H9 (cell line): ENCODE measurements at places on chromosomes 5 and 9. TPM values are rescaled to one million over a fixed set of nuclear protein-coding genes. Genes with fewer than 3 reads are reported as not detected.

GRCh38 chr5:179827680-179828079 is 7.0 kb downstream of the SQSTM1 start:
- no peak overlapping the region for H3K4me3 ChIP-seq
- no peaks in the 10 kb centered on the region for H3K27me3 ChIP-seq
- H3K27ac ChIP-seq = no peak overlapping the region
- peaks cover 9% of the 10 kb centered on the region; the same call in 1 of the 2 replicates for H3K4me1 ChIP-seq
- no peak for DNase-seq
- peaks cover 96% of the 10 kb centered on the region for H3K36me3 ChIP-seq

- H3K27me3 ChIP-seq = no peaks in the 10 kb centered on the region; the same call in 1 of the 2 replicates
- no peak overlapping the region for H3K27ac ChIP-seq
- 0 out of 3 replicates have a peak, but pooled peaks cover 2% of the 10 kb centered on the region for H3K36me3 ChIP-seq
- no peak for DNase-seq
- no peaks in the 10 kb centered on the region; the same call in 1 of the 2 replicates for H3K4me1 ChIP-seq
- no peak overlapping the region for H3K4me3 ChIP-seq
These were observed 31.4 kb upstream of the SPTLC1 start for GRCh38 chr9:92146610-92147009.

DNA sequence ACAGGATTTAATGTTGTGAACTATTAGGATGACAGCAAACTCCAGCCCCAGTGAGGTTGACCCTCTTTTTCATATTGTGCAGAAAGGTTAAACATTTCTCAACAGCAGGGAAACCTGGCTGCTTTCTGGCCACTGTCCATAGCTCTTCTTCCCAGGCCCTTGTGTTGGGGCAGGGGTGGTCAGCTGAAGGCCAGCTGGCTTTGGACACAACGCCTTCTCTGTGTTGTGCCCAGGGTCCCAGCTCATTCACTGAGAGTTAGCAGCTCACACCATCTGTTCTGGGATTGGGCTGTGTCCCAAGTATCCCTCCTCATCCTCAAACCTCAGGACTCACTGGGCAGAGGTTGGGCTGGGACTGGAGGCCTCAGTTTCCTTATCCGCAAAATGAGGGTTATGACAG is 1.3 kb downstream of the FGD3 start:
- no peaks in the 10 kb centered on the region for H3K27me3 ChIP-seq
- no peak for DNase-seq
- no peak overlapping the region for H3K27ac ChIP-seq
- H3K4me3 ChIP-seq = no peak overlapping the region; the same call in 2 of the 3 replicates
- H3K36me3 ChIP-seq = peaks cover 16% of the 10 kb centered on the region

DNA sequence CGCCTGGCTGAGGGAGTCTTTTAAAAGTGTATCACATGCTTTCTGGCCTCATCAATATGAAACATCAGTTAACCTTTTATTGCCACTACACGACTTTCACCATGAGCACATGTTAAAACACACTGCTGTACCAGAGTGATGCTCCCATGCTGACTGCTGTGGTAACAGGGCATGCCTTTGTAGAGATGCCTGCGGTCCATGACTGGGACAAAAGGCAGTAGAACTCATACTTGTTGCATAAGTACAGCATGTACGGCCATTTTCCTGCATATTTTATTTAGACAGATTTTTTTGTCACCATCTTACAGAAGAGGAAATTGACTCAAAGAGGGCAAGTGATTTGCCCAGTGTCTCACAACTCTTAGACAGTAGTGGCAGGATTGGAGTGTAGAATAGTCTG is 105.7 kb upstream of the ADAMTSL1 start:
- no peaks in the 10 kb centered on the region for H3K36me3 ChIP-seq
- no peak overlapping the region for H3K4me3 ChIP-seq
- H3K27ac ChIP-seq = no peak overlapping the region
- no peak for DNase-seq
- H3K27me3 ChIP-seq = no peaks in the 10 kb centered on the region

DNA sequence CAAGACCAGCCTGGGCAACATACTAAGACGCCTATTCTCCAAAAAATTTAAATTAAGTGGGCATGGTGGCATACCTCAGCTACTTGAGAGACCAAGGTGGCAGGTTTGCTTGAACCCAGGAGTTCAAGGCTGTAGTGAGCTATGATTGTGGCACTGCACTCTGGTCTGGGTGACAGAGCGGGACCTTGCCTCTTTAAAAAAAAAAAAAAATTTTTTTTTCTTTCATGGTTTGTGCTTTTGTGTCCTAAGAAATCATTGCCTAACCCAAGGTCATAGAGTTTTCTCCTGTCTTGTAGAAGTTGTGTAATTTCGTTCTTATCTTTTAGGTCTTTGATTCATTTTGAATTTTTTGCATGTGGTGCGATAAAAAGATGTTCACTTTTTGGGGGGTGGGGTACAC is 12.3 kb downstream of the GPBP1 start:
- H3K4me3 ChIP-seq = no peak overlapping the region
- H3K36me3 ChIP-seq = peaks cover 11% of the 10 kb centered on the region
- no peak overlapping the region for H3K27ac ChIP-seq

GRCh38 chr5:85108471-85108870 is 723.8 kb upstream of the EDIL3 start:
- H3K27me3 ChIP-seq = no peaks in the 10 kb centered on the region
- H3K36me3 ChIP-seq = no peaks in the 10 kb centered on the region
- no peak for DNase-seq

GRCh38 chr5:133244242-133244641 is 192.4 kb downstream of the HSPA4 start:
- peaks cover 2% of the 10 kb centered on the region; the same call in 1 of the 2 replicates for H3K36me3 ChIP-seq
- DNase-seq = no peak
- no peak overlapping the region for H3K4me3 ChIP-seq
- H3K4me1 ChIP-seq = no peaks in the 10 kb centered on the region
- no peak overlapping the region for H3K27ac ChIP-seq

DNA sequence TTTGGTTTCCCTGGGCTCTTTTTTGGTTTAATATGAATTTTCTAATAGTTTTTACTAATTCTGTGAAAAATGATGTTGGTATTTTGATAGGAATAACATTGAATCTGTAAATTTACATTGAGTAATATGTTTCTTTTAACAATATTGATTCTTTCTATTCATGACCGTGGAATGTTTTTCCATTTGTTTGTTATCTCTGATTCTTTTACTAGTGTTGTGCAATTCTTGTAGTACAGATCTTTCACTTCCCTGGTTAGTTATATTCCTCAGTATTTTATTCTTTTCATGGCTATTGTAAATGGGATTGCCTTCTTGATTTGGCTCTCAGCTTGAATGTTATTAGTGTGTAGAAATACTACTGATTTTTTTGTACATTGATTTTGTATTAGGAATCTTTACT is 137.9 kb downstream of the PRR16 start:
- H3K27me3 ChIP-seq = no peaks in the 10 kb centered on the region
- no peaks in the 10 kb centered on the region for H3K36me3 ChIP-seq
- no peak overlapping the region for H3K27ac ChIP-seq
- H3K4me3 ChIP-seq = no peak overlapping the region
- no peaks in the 10 kb centered on the region for H3K4me1 ChIP-seq

- peaks cover 2% of the 10 kb centered on the region; the same call in 2 of the 3 replicates for H3K36me3 ChIP-seq
- H3K27me3 ChIP-seq = no peaks in the 10 kb centered on the region
- no peak overlapping the region for H3K4me3 ChIP-seq
- peak; percentile 65 for DNase-seq
- H3K27ac ChIP-seq = no peak overlapping the region
These were observed 163.6 kb upstream of the CDH6 start for GRCh38 chr5:31029925-31030324.

SLC35A4 gene
- 92.0 and 92.3 TPM in 2 replicates for total RNA-seq

CDH9 gene
- 0.61 and 0.79 TPM in 2 replicates for total RNA-seq

PCDH12 gene
- total RNA-seq = not detected in 2 replicates

MSX2 gene
- total RNA-seq = 0.35 and 0.42 TPM in 2 replicates

ARL14EPL gene
- total RNA-seq = not detected in 2 replicates

ADCY2 gene
- 30.9 and 31.3 TPM in 2 replicates for total RNA-seq

PCDH1 gene
- total RNA-seq = 127 and 131 TPM in 2 replicates
